Activated CD4-positive, alpha-beta T cell treated with anti-CD3 and anti-CD28 coated beads for 36 hours (primary cell): ENCODE measurements at places on chromosomes 5 and 9. TPM values are rescaled to one million over a fixed set of nuclear protein-coding genes. Genes with fewer than 3 reads are reported as not detected.

The STPG3 gene
- not detected for total RNA-seq

The TMC1 gene
- not detected for total RNA-seq

The BDP1 gene
- total RNA-seq, result 27.2 TPM

GRCh38 chr9:31790720-31791119, 593.7 kb upstream of the ACO1 start:
- H3K4me1 ChIP-seq, result no peaks in the 10 kb centered on the region
- H3K27ac ChIP-seq, result no peak overlapping the region
- H3K27me3 ChIP-seq, result peaks cover 2% of the 10 kb centered on the region
- DNase-seq, result no peak
- no peak overlapping the region for H3K4me3 ChIP-seq

GRCh38 chr5:114782869-114783268, 386.8 kb downstream of the TRIM36 start:
- no peak overlapping the region for H3K4me3 ChIP-seq
- H3K27me3 ChIP-seq, result no peaks in the 10 kb centered on the region
- no peaks in the 10 kb centered on the region for H3K4me1 ChIP-seq
- H3K36me3 ChIP-seq, result no peaks in the 10 kb centered on the region
- no peak for DNase-seq

The DNAH5 gene
- total RNA-seq, result not detected

- no peak overlapping the region for H3K27ac ChIP-seq
- H3K36me3 ChIP-seq, result no peaks in the 10 kb centered on the region
- no peak for DNase-seq
- no peaks in the 10 kb centered on the region for H3K4me1 ChIP-seq
Observed at GRCh38 chr5:9715891-9716335, 85.8 kb upstream of the TAS2R1 start.

DNA sequence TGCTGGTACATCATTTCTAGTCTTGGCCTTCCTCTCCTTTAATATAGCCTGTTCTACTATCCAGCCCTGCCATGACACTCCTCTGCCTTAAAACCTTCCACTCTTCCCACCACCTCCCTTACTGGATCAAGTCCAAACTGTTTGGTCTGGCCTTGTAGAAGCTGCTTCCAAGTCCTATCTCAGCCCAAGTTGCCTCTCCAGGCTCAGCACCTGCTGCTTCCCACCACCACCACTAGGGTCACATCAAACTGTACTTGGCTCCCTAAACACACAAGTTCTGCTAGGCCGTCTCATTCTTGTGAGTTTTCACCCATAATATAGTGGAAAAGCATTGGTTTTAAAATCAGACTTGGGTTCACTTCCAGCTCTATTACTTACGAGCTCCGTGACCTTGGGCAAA, 1.4 kb downstream of the NDUFA8 start:
- H3K36me3 ChIP-seq, result no peaks in the 10 kb centered on the region
- peaks cover 35% of the 10 kb centered on the region for H3K4me1 ChIP-seq
- peak overlapping the region; percentile 8 for H3K4me3 ChIP-seq

The LCN1 gene
- total RNA-seq, result not detected
